ENCODE measurements at places on chromosomes 4 and X.

- H3K27ac ChIP-seq, result no peak overlapping the region
- H3K4me3 ChIP-seq, result no peak overlapping the region
- H3K4me1 ChIP-seq, result peaks cover 18% of the 10 kb centered on the region
- H3K36me3 ChIP-seq, result peaks cover 2% of the 10 kb centered on the region
These were observed 44.4 kb upstream of the DHRSX start for GRCh38 chrX:2545144-2545543.

GRCh38 chr4:81256059-81256970 lies 41.3 kb upstream of the PRKG2 start:
- peak overlapping the region; percentile 45 for H3K27ac ChIP-seq
- no peak for DNase-seq
- H3K36me3 ChIP-seq, result no peaks in the 10 kb centered on the region

GRCh38 chr4:53366301-53366716 lies 448 bp upstream of the SCFD2 start:
- peaks cover 30% of the 10 kb centered on the region for H3K4me1 ChIP-seq
- peak overlapping the region; percentile 90 for H3K4me3 ChIP-seq
- no peaks in the 10 kb centered on the region for H3K36me3 ChIP-seq
- H3K27me3 ChIP-seq, result peaks cover 38% of the 10 kb centered on the region
- DNase-seq, result no peak

DNA sequence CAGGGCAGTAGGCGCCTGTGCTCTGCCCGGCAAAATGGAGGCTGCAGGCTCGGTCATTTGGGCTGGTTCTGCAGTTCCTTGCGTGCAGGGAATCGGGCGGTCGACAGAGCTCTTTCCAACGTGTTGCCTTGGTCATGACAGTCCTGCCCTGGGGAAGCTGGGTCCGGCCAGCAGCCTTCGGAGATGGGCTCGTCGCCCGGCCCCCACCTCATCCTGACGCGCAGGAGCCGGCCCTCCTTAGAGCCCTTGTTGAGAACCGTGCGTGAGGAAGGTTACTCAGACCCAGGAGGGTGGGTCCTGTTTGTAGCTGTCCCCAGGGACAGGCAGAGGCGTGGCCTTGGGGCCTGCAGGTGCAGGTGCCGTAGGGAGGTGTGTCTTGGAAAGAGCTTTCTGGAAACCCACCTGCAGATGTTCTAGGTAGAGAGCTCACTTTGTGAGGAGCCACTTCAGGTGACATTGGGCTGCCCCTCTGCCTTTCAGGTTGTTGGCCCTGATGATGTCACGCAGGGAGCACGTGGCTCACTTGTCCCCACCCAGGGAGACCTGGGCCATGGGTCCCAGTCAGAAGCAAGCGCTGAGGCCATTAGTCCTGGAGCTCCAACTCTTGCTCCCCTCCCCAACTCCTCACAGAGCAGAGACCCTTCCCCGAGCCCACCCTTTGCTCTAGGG lies 15.2 kb upstream of the HGFAC start:
- no peak overlapping the region for H3K27ac ChIP-seq
- no peak for DNase-seq
- H3K4me3 ChIP-seq, result no peak overlapping the region

GRCh38 chrX:101260435-101260834 lies 30.7 kb downstream of the TAF7L start:
- H3K4me3 ChIP-seq, result no peak overlapping the region
- no peaks in the 10 kb centered on the region for H3K27me3 ChIP-seq
- H3K27ac ChIP-seq, result no peak overlapping the region
- DNase-seq, result no peak
- H3K36me3 ChIP-seq, result no peaks in the 10 kb centered on the region

- peaks cover 8% of the 10 kb centered on the region for H3K4me1 ChIP-seq
- H3K36me3 ChIP-seq, result no peaks in the 10 kb centered on the region
- DNase-seq, result no peak
- no peaks in the 10 kb centered on the region for H3K27me3 ChIP-seq
- H3K27ac ChIP-seq, result peak overlapping the region; percentile 17
These were observed 17.0 kb downstream of the TSPAN5 start for GRCh38 chr4:98641376-98641775.

GRCh38 chr4:212438-213188 lies 88.3 kb downstream of the ZNF718 start:
- H3K4me1 ChIP-seq, result peaks cover 3% of the 10 kb centered on the region
- peaks cover 23% of the 10 kb centered on the region for H3K36me3 ChIP-seq
- H3K4me3 ChIP-seq, result peak overlapping the region; percentile 76
- H3K27me3 ChIP-seq, result no peaks in the 10 kb centered on the region
- peak overlapping the region; percentile 71 for H3K27ac ChIP-seq
- DNase-seq, result no peak

DNA sequence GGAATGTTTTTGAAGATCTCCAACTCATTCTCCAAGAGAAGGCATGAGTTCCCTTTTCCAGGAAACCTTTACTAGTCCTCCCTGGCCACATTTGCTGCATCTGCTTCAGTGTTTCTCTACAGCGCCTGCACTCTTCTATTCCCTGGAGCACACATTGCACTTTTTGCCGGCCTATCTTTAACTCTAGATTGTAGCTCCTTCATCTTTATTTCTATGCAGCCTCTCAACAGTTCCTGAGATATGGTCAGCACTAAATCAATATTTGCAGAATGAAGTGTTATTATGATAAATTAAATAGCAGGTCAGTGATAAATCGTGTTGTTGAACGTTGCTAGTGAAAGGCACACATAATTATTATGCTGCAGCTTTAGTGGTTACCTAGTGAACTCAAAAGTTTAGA lies 88.3 kb downstream of the VCX3A start:
- no peaks in the 10 kb centered on the region for H3K4me1 ChIP-seq
- H3K36me3 ChIP-seq, result no peaks in the 10 kb centered on the region
- H3K27ac ChIP-seq, result no peak overlapping the region
- no peaks in the 10 kb centered on the region for H3K27me3 ChIP-seq

GRCh38 chr4:54661686-54662085 lies 3.9 kb downstream of the KIT start:
- DNase-seq, result no peak
- H3K27ac ChIP-seq, result no peak overlapping the region
- H3K4me1 ChIP-seq, result peaks cover 20% of the 10 kb centered on the region
- H3K4me3 ChIP-seq, result no peak overlapping the region
- peaks cover 49% of the 10 kb centered on the region for H3K27me3 ChIP-seq
- no peaks in the 10 kb centered on the region for H3K36me3 ChIP-seq

- H3K27me3 ChIP-seq, result no peaks in the 10 kb centered on the region
- H3K4me3 ChIP-seq, result no peak overlapping the region
- H3K36me3 ChIP-seq, result no peaks in the 10 kb centered on the region
- no peak for DNase-seq
- H3K27ac ChIP-seq, result no peak overlapping the region
These were observed 67.9 kb upstream of the SHISA3 start for GRCh38 chr4:42329421-42329820.

- peaks cover 4% of the 10 kb centered on the region for H3K4me1 ChIP-seq
- H3K36me3 ChIP-seq, result peaks cover 11% of the 10 kb centered on the region
- H3K27me3 ChIP-seq, result no peaks in the 10 kb centered on the region
These were observed 94.2 kb downstream of the NYX start for GRCh38 chrX:41541386-41541785.

DNA sequence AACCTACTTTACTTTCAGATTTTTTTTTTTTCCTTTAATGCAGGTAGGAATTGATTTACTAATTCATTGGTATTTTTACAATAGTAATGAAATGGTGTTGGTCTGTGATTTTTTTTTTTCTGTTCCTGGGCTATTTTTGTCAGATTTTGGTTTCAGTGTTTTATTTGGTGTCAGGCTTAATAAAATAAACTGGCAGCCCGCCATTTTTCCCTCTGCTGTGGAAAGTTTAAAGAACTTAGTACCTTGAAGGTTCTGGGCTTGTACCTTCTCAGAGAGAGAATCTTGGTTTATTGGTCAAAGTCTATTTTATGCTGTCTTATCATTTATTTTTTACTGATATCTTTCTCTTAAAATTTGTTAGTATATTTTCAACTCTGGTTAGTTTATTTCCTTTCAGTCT lies 64.0 kb upstream of the RHOH start:
- no peaks in the 10 kb centered on the region for H3K4me1 ChIP-seq
- H3K4me3 ChIP-seq, result no peak overlapping the region
- no peak overlapping the region for H3K27ac ChIP-seq
- H3K27me3 ChIP-seq, result no peaks in the 10 kb centered on the region

DNA sequence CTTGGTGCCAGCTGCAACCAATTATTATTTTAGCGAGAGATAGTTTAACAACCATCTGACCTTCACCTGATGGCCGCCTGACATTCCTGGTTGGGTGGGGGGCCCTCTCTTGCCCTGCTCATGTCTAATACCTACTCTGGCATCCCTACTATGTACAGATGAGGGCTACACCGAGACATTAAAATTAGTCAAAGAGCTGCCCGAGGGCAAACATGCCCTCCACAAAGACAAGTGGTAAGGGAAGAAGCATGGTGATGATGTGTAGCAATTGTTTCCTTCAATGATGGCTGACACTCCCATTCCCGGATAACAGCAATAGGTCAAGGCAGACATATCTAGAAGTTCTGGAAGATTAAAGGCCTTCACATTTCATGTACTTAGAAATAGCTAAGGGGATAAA lies 49.6 kb downstream of the MAP7D3 start:
- H3K36me3 ChIP-seq, result peaks cover 1% of the 10 kb centered on the region
- no peaks in the 10 kb centered on the region for H3K27me3 ChIP-seq
- DNase-seq, result no peak
- no peak overlapping the region for H3K27ac ChIP-seq

- H3K36me3 ChIP-seq, result no peaks in the 10 kb centered on the region
- DNase-seq, result no peak
- H3K27ac ChIP-seq, result no peak overlapping the region
- no peaks in the 10 kb centered on the region for H3K27me3 ChIP-seq
- H3K4me1 ChIP-seq, result no peaks in the 10 kb centered on the region
- no peak overlapping the region for H3K4me3 ChIP-seq
These were observed 51.6 kb downstream of the PPP3CA start for GRCh38 chr4:101295691-101296090.

GRCh38 chr4:47074816-47075215 lies 43.4 kb downstream of the GABRB1 start:
- no peaks in the 10 kb centered on the region for H3K36me3 ChIP-seq
- no peak overlapping the region for H3K4me3 ChIP-seq
- no peak overlapping the region for H3K27ac ChIP-seq
- no peaks in the 10 kb centered on the region for H3K27me3 ChIP-seq
- no peak for DNase-seq

- H3K4me3 ChIP-seq, result no peak overlapping the region
- H3K27me3 ChIP-seq, result peaks cover 1% of the 10 kb centered on the region
- DNase-seq, result no peak
- H3K27ac ChIP-seq, result no peak overlapping the region
- no peaks in the 10 kb centered on the region for H3K4me1 ChIP-seq
- no peaks in the 10 kb centered on the region for H3K36me3 ChIP-seq
These were observed 219.0 kb upstream of the CPEB2 start for GRCh38 chr4:14783011-14783877.

DNA sequence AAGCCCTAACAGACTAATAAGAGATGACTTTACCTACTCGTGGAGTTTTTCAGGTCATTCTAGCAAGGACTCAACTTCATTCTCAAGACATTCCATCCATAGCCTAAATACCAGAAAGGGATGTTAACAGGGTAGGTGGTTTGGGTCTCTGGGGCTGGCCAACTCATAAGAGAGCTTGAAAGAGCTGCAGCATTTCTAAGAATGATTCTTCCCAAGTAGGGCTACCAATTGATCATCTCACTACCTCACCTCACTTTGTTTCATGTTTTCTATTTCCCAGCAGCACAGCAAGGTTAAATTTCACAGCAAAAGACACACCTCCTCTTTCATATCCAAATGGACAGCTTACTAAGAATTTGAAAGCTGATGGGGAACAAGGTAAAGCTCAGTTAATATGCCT lies 614.8 kb upstream of the DIPK2B start:
- no peak for DNase-seq
- H3K4me1 ChIP-seq, result peaks cover 10% of the 10 kb centered on the region
- H3K4me3 ChIP-seq, result no peak overlapping the region
- H3K36me3 ChIP-seq, result peaks cover 17% of the 10 kb centered on the region
- H3K27me3 ChIP-seq, result no peaks in the 10 kb centered on the region

GRCh38 chrX:25599061-25599460 lies 539.1 kb upstream of the MAGEB18 start:
- DNase-seq, result no peak
- peaks cover 9% of the 10 kb centered on the region for H3K4me1 ChIP-seq
- no peak overlapping the region for H3K4me3 ChIP-seq
- no peak overlapping the region for H3K27ac ChIP-seq

GRCh38 chrX:135435933-135436332 lies 14.2 kb downstream of the SMIM10L2A start:
- peaks cover 2% of the 10 kb centered on the region for H3K27me3 ChIP-seq
- H3K27ac ChIP-seq, result no peak overlapping the region
- no peaks in the 10 kb centered on the region for H3K36me3 ChIP-seq

- DNase-seq, result no peak
- H3K27me3 ChIP-seq, result no peaks in the 10 kb centered on the region
- no peak overlapping the region for H3K4me3 ChIP-seq
- no peak overlapping the region for H3K27ac ChIP-seq
- peaks cover 7% of the 10 kb centered on the region for H3K36me3 ChIP-seq
These were observed 694.1 kb upstream of the ADGRL3 start for GRCh38 chr4:60506061-60506460.

DNA sequence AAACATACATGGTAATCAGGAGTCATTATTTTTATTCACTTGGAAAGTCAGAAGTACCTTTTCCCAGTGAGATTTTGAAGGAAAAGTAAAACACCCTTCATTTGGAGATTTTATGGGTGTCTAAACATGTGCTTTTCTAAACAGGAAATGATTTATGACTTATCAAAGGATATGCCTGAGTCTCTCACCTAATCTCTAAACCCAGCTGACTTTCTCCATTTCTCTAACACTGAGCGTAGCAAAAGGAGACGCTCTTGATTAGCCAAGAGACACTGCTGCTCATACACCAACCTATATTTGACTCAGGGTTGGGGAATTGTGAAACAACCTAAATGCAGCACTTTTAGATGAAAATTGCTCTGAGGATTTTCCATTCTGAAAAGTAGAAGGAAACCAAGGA lies 468.5 kb upstream of the FTHL17 start:
- peaks cover 3% of the 10 kb centered on the region for H3K36me3 ChIP-seq
- no peak for DNase-seq
- H3K27ac ChIP-seq, result no peak overlapping the region

DNA sequence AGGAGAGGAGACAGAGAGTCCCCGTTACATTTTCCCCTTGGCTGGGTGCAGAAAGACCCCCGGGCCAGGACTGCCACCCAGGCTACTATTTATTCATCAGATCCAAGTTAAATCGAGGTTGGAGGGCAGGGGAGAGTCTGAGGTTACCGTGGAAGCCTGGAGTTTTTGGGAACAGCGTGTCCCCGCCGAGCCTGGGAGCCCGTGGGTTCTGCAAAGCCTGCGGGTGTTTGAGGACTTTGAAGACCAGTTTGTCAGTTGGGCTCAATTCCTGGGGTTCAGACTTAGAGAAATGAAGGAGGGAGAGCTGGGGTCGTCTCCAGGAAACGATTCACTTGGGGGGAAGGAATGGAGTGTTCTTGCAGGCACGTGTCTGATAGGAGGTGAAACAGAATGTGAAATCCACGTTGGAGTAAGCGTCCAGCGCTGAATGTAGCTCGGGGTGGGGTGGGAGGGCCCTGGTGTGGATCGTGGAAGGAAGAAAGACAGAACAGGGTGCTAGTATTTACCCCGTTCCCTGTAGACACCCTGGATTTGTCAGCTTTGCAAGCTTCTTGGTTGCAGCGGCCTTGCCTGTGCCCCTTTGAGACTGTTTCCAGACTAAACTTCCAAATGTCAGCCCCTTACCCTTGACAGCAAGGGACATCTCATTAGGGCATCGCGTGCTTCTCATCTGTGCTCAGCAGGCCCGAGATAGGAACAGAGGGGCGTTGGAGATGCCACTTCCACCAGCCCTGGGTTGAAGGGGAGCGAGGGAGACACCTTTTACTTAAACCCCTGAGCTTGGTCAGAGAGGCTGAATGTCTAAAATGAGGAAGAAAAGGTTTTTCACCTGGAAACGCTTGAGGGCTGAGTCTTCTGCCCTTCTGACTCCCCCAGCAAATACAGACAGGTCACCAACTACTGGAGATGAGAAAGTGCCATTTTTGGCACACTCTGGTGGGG lies 2.7 kb downstream of the SHOX start:
- H3K4me1 ChIP-seq, result peaks cover 11% of the 10 kb centered on the region
- H3K36me3 ChIP-seq, result no peaks in the 10 kb centered on the region
- H3K27me3 ChIP-seq, result peaks cover 87% of the 10 kb centered on the region
- H3K4me3 ChIP-seq, result no peak overlapping the region
- DNase-seq, result no peak
- H3K27ac ChIP-seq, result no peak overlapping the region

Data from mesothelial cell of epicardium (in vitro differentiated cells).